Astrocyte of the spinal cord (primary cell): ENCODE measurements at places on chromosomes 6 and 20.
A peak's percentile ranks its signal among the peaks of the same experiment; 100 is the strongest.

- DNase-seq: no peak
These were observed 66.6 kb downstream of the NHLRC1 start for GRCh38 chr6:18055714-18056382.

GRCh38 chr6:3617192-3617631 is 134.3 kb downstream of the PXDC1 start:
- DNase-seq: no peak

- DNase-seq: no peak
These were observed 29.6 kb downstream of the RNF217 start for GRCh38 chr6:124991764-124992295.

DNA sequence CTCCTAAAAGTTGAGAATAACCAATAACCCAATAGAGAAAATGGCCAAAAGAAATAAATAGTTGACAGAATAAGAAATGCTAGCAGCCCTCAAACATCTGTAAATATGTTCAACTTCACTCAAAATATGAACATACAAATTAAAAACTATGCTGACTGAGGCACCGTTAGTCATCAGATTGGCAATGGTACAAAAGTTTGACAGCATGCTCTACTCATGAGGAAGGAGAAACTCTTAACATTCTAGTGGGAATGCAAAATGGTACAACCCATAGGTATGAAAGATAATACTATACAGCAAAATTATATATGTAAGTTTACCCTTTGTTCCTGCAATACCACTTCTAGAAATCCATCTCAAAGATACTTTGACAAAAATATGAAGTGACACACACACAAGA is 1.6 kb upstream of the ZSCAN12 start:
- DNase-seq: no peak

DNA sequence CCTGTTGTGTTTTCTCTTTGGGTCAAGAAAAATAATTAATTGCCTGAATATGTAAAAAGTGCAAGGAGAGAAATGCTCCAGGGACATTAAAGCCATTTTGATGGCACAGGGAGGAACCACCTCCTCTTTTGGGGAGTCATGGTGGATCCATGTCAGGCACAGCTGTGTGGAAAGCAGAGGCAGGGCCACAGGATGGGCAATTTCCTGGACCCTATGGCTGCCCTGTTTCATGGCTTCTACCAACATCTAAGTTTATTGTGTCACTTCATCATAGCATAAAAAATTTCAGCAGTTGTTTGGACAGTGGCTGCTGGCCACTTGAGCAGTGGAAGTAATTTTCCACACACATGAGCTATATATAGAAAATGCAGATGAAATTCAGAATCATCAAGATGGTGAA is 238.2 kb downstream of the SYNE1 start:
- DNase-seq: no peak

- no peak for DNase-seq
These were observed 123.4 kb downstream of the PKHD1 start for GRCh38 chr6:51963980-51964379.

DNA sequence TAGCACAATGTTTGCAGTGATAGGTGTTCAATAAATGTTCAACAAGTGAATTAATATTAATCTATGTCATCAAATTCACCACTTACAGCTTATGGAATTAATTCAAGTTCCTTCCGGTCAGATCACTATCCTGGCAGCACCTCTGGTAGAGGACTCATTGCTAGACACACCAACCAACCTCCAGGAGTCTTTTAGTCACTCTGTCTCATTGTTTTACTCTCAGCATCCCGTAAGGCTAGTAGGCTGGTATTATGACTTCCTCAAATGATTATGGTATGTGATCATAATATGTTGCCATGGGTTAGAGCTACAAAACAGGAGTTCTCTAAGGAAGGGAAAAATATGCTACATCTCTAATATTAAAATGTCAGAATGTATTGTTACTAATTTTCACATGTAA is 21.7 kb upstream of the MMS22L start:
- DNase-seq: no peak

DNA sequence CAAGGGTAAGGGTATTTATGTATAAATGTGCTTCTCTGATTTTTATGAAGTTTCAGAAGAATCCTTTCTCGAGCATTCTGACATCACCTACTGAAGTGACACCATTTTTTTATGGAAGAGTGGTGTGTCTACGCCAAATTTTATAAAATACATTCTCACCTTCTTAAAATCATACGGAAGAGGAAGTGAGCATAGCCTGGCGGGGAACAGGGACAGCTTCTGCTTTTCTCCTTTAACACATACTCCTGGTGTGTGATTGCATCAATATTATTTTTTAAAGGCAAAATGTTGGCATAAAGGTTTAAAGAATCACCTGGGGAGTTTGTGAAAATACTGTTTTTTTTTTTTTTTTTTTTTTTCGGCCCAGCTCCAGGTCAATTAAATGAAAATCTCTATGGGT is 733.6 kb upstream of the MAN1A1 start:
- no peak for DNase-seq

- no peak for DNase-seq
These were observed 107.4 kb downstream of the PERP start for GRCh38 chr6:137999815-138000214.

DNA sequence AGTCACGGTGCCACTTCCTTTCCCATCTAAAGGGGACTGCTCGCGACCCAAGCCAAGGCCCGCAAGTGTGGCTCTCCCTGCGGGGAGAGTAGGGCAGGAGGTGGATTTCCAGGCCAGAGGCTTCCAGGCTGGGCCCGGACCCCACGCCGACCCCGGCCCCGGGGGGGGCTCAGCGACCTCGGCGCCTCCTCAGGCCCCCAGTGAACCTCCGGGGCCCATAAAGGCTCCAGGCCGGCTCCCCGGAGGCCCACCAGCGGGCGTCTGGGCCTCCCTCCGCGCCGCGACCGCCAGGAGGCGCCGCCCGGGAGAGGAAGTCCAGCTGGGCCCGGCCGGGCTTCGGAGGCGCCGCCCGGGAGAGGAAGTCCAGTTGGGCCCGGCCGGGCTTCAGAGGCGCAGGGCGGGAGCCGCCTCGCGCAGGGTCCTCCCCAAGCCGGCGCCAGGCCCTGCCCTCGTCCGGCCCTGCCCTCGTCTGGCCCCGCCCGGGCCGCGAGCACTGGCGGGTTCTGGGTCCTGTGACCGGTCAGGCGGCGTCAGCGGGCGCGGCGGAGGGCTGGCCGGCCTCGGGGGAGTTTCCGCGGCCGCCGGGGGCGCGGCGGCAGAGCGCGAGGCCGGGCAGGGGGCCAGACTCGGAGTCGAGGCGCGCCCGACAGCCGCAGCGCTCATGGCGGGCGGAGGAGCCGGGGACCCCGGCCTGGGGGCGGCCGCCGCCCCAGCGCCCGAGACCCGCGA is at the start of gene RAB32:
Gene RAB32 (plus strand): TSS at position 623 of the 729 bp plus-strand sequence. CDS start 39 bp downstream, at position 662.
- peak; percentile 94 for DNase-seq

GRCh38 chr20:19008497-19008896 is 194.9 kb downstream of the SCP2D1 start:
- no peak for DNase-seq

GRCh38 chr6:166659581-166659980 is 32.5 kb upstream of the RPS6KA2 start:
- DNase-seq: no peak

- no peak for DNase-seq
These were observed 198.0 kb upstream of the FBXL4 start for GRCh38 chr6:99145738-99146137.

DNA sequence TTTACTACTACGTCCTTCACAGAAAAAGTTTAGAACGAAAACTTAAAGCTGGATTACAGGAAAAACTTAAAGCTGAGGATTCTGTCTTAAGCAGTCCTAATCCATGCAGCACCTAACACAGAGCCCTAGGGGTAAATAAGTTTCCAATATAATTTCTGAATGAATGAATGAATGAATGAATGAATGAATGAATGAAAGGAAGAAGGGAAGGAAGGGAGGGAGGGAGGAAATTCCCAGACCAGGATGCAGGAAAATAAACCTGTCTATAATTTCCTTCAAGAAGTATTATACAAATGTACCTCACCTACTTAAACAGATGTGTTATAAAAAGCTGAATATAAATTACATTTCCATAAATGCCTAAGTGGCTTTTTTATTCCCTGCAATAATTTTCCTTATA is 83.4 kb downstream of the RNGTT start:
- no peak for DNase-seq

DNA sequence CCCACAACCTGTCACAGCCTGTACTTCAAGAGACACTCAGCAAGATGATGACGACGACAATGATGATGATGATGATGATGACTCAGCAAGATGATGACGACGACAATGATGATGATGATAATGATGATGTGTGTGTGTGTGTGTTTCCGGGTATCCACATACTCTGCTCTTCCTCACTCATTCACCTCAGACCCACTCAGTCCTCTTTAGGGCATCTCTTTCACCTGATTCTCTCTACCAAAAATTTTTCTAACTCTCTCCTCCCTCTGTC is 1.2 kb upstream of the EIF6 start:
- no peak for DNase-seq

- peak; percentile 59 for DNase-seq
These were observed 746 bp downstream of the NUP153 start for GRCh38 chr6:17705778-17706579.

DNA sequence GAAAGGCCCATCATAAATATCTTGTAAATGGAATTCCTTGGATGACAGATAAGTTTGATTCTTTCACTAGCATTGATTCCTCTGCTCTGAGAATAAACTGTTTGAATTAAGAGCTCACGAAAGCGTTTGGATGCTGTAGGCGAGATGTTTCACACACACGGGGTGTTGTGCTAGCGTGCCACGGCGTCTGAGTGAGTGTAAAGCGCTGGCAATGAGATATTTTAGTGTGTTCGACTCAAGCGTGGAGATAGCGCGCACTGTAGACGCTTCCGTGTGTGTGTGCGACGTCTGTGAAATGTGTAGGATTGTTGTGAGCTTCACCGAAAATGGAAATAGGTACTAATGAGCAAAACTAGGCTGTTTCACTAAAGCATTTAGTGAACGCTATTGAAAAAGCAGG is 29.4 kb upstream of the ADRM1 start:
- no peak for DNase-seq

GRCh38 chr6:139249395-139249794 is 42.4 kb downstream of the TXLNB start:
- no peak for DNase-seq

GRCh38 chr6:62367601-62368000 is 81.6 kb upstream of the KHDRBS2 start:
- no peak for DNase-seq

GRCh38 chr6:37860226-37860839 is 40.8 kb downstream of the ZFAND3 start:
- peak; percentile 49 for DNase-seq

DNA sequence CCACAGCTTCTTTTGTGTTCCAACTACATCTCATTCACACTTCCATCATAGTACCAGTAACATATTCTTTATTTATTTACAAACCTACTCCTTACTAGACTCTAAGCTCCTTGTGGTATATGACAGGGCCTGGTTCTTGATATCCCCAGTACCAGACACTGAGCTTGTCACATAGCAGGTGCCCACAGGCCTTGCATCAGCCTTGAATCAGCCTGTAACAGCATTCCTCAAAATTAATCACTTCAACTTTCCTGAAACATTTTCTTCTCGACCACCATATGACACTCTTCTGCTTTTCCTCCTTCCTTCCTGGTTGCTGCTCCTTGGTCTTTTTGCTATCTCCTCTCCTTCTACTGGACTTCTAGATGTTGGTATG is 24.7 kb upstream of the SRPK1 start:
- DNase-seq: no peak

- no peak for DNase-seq
These were observed 25.3 kb upstream of the ZBTB24 start for GRCh38 chr6:109508166-109508860.

DNA sequence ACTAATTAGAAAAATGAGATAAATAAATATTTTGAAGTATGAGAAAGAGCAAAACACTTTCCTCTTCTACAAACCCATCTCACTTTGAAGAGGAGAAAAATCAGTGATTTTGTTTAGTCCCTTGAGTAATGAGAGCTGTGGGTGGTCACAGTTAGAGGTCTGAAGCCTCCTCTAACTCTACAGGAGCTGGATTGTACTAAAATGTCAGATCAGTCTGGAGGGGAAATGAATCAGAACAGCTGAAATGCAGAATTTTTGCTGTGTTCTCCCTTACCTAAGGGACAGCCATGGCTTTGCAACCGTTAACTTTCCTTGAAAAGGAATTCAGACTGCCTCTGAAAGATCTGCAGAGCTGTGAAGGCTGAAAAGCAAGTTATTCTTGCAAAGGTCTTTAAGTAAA is 11.4 kb upstream of the RFPL4B start:
- no peak for DNase-seq

DNA sequence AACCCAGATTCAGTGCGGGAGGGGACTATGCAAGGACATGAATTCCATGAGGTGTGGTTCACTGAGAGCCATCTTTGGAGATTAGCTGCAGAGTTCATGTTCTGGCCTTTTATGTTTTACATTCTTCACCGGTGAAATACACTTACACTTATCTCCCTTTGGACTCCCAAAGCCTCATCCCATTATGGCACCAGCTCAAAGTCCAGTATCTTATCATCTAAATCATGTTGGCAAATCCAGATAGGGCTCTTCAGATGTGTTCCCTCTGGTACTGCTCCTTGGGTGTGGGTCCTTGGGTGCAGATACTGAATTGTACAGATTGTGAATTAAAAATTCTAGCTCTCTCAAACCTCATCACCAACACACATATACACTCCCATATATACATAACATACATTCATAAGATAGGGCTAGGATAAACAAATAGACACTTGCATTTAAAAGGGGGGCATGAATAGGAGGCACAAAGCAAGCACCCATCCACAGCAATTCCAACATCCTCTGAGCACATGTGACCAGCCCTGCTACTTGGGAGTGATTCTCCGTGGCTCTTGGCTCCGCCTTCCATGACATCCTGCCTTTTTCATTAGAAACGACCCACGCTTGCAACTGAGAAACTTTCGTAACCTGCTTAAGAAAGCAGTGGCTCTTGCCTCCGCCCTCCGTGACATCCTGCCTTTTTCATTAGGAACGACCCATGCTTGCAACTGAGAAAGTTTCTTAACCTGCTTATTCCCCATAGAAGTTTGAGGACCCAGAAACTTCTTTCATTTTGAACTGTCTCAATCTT is 53.6 kb upstream of the LRRC1 start:
- no peak for DNase-seq

- peak; percentile 49 for DNase-seq
These were observed 119.0 kb downstream of the RTN4IP1 start for GRCh38 chr6:106510090-106510970.

- DNase-seq: no peak
These were observed 52.6 kb downstream of the BMP5 start for GRCh38 chr6:55822815-55823214.

- peak; percentile 35 for DNase-seq
These were observed 80.2 kb downstream of the CARMIL1 start for GRCh38 chr6:25359191-25359861.

DNA sequence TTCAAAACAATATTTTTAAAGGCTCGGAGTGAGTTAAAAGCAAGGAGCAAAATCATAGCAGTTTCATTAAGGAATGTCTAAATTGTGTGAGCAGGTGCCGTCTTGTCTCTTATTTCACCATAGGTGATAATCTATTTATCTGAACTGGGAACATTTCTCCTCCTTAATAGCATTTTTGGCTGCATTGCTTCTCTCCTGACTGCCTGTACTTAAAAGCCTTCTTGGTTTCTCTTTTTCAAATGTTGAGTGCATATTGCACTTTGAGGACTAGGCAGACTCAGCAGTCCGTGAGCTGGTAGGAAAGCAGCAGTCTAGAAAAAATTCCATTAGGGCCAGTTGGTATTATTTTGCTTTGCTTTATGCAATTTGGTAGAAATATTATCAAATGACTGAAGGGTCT is 645.9 kb downstream of the GRIK2 start:
- DNase-seq: no peak

- no peak for DNase-seq
These were observed 121.9 kb downstream of the CFAP61 start for GRCh38 chr20:20174089-20174835.
